ENCODE measurements at places on chromosomes 12 and 14.

DNA sequence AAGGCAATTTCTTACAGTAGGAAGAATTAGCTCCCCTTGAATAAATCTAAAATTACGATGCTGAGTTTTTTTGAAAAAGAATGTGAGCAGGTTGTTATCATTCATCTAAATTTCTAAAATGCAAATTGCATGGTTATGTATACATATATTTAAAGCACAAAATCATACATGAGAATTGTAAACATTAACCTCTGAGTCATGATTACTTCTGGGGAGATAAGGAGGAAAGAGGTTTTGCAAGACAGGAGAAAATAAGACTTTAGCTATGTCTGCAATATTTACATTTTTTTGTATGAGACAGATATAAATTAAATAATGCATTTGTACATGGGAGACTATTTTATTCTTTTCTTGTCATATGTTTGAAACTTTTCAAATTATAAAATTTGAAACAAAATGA lies 72.2 kb downstream of the TSPAN8 start:
- DNase-seq, result no peak

GRCh38 chr12:114710151-114710550 lies 26.2 kb upstream of the TBX3 start:
- no peak for DNase-seq

DNA sequence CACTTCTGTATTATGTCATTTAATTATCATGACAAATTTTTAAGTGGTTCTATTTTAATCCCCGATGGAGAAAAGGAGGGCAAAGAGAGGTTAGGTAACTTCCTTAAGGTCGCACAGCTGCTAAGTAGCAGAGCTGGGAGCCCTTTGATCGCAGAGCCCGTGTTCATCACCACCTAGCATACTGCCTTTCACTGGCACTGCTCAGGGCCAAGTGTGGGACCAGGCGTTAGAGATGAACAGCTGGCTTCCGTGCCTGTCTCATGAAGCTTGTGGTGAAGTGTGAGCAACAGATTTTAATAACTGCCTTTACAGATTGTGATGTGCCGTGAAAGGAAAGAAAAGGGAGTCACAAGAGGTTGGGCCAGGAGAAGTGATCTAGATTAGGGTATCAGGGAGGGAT lies 273.6 kb downstream of the AKAP6 start:
- no peak for DNase-seq

- DNase-seq, result no peak
Observed at GRCh38 chr12:57142727-57143126, 4.7 kb downstream of the LRP1-AS start.

DNA sequence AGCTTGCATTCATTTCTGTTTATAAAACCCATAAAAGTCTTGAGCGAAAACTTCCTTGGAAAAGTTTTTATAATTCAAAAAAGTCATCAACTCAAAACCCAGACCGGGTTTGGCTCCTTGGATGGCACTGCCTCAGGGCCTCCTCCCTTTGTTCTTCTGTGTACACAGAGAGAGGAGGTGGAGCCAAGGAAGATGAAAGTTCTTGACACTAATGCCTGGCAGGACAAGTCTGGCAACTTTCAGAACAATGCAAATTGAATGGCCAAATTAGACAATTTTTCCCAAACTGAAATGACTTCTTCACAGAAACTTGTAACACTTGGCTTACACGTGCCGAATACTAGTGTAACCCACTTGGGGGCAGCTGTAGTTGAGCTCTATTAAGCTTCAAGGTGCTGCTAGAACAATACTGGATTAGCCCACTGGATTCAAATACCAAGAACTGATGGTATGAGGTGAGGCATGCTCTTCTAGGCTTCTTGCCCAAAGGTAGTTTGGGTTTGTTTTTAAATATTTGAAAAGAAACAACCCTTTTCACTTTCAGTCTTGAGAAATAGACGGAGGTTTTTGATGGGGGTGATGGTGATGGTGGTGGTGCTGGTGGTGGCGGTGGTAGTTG lies 86.6 kb upstream of the FRMD6 start:
- DNase-seq, result no peak

DNA sequence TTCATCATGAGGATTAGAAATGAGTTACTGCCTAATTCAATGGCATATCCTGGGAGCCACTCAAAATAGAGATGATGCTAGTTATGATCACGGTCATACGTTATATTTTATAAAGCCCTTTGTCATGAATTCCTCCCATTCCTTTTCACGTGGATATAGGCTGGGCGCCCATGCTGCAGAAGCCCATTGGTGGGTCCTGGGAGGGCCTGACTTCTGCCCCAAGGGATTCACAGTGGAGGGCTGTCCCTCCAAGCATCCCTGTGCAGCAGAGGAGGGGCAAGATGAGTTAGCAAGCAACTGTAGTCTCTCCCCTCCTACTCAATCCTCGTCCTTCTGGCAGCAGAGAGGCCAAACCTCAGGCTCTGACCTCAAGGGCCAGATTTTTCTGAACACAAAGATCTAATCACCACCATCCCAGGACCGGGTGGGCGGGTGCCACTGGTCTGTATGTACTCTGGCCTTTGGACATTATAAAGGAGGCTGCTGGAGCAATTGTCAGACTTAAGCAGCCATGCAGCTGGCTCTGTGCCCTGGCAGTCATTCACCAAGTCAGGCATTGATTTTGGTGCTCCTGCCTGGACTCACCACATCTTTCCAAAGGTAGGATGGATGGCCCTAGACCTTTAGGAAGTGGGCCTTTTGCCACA lies 8.6 kb downstream of the GLTP start:
- DNase-seq, result no peak

Data from hematopoietic multipotent progenitor cell treated with erythropoietin and hydrocortisone succinate and interleukin-3 and kit ligand, for 15 days (in vitro differentiated cells).